AML-193 (cell line): ENCODE measurements at places on chromosomes 7 and 10.

DNA sequence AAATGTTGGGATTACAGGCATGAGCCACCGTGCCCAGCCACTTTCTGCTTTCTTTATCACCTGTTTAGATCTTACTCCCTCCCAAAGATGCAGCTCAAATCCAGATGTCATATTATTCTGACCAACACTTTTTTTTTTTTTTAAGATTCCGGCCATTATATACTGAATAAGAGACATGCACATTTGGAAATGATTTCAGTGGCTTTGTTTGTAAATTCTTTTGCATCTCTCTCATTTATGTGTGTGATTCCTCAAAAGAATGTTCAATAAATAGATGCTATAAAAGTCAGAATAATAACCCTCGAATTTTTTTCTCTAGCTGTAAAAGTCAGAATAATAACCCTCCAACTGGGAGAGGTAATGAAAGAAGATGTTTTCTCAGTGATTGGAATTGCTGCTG is 25.4 kb downstream of the HECW1 start:
- no peak for DNase-seq

DNA sequence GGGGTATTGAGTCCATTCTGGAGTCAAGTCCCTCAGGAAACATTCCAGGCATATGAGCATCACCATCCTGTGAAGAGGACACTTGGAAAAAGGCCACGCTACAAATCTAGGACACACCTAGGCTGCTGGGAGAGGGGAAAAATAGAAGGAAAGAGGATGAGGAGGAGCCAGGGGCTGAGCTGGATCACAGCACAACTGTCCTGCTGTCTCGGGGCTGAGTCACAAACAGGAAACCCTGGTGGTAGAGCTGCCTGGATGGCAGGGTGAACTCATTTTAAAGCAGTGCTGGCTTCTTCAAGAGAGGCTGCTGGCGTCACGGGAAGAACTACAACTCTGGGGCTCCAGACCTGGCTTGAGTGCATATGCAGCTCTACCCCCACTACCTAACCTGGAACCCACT is 151.5 kb downstream of the RNF216 start:
- no peak for DNase-seq

- no peak for DNase-seq
These were observed 175.3 kb upstream of the TMEM229A start for GRCh38 chr7:124208173-124208572.

DNA sequence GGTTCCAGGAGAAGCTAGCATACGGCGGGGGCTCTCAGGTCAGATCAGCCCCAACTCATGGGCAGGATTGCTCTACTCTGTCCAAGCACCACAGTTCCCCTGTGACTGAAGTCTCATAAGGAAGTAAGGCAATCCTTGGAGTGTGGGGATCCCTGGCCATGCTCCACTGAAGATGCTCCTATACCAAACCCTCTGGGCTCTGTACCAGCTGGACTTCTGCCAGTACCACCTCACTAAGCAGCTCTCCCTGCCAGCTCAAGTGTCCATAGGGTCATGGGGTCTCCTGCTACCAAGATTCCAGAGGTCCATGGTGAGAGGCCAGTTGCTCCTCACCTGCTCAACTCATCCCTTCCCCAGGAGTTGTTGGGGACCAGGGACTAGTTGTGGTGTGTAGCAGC is 355.7 kb upstream of the STEAP1 start:
- DNase-seq = no peak

GRCh38 chr10:124904796-124905195 is 37.1 kb upstream of the ZRANB1 start:
- DNase-seq = no peak

GRCh38 chr10:42783181-42783549 is 570 bp downstream of the BMS1 start:
- DNase-seq = no peak

- no peak for DNase-seq
These were observed 98.7 kb downstream of the TCERG1L start for GRCh38 chr10:131212763-131213325.

DNA sequence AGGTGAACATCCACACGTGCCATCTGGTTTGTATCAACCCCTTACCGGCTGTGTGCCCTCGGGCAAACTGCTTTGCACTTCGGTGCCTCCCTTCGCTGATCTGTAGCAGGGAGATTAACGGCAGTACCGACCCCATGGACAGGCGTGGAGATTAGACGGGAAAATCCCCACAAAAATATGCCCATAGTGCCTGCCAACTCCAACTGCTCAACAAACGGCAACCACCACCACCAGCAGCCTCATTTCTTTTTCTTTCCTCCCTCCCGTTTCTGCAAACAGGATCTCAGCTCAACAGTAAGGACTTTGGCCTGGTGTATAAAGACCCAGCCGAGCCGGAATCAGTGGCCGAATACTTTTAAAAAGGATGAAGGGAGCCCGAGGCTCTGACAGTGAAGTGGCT is 31.0 kb downstream of the CHST15 start:
- no peak for DNase-seq

- DNase-seq = no peak
These were observed 15.7 kb downstream of the KDM7A start for GRCh38 chr7:140161047-140161446.

DNA sequence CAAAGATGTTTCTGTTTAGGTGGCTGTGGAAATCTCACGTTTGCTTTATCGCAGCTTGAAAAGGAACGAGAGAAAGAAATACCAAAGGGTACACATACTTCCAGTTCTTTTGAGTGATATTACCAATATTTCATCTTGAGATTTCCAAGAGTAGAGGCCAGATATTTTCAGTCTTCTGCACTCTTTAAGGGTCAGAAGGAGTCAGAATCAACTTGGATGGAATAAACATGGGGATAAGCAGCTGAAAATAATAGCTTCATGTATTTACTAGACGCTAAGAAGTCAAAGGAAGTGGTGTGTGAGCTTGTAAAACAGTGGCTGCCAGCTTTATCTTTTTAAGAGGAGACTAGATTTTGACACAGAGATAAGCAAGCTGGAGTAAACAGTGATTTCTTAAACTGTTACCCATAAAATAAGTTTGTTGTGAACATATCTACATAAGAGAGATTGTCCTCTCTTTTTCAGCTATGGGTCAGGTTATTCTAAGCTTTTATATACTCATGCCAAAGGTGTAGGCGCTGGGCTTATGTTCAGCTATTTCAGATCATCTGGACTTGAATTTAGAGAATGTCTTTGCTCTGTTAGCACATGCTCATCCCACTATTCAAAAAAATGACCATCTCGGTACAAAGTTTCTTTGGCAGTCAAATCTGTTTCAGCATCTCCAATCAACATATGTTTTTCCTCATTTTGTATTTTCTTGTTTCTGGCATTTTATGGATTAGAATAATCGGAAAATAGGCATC is 170.8 kb upstream of the TCF7L2 start:
- DNase-seq = no peak

- DNase-seq = no peak
These were observed 241.7 kb upstream of the AOAH start for GRCh38 chr7:36966039-36966438.

DNA sequence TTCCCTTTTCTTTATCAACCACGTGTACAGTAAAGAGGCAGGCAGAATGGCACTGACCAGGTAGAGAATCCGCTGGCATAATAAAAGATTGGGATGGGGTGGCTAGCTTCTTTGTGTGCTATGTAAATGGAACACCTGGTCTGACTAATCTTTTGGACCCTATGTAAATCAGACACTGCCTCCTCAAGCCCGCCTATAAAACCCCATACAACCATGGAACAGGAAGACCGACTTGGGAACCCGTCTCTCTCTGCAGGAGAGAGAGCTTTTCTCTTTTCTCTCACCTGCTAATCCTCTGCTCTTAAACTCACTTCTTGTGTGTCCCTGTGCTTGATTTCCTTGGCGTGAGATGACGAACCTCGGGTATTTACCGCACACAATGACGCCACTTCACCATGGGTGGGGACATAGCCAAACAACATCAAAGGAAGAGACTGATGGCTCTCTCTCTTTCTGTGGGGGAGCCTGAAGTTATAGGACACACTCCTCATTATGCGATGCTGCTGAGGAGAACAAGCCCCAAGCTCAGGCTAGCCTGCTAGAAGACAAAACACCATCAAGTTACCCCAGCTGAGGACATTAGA is 94.2 kb downstream of the ARL5B start:
- no peak for DNase-seq

DNA sequence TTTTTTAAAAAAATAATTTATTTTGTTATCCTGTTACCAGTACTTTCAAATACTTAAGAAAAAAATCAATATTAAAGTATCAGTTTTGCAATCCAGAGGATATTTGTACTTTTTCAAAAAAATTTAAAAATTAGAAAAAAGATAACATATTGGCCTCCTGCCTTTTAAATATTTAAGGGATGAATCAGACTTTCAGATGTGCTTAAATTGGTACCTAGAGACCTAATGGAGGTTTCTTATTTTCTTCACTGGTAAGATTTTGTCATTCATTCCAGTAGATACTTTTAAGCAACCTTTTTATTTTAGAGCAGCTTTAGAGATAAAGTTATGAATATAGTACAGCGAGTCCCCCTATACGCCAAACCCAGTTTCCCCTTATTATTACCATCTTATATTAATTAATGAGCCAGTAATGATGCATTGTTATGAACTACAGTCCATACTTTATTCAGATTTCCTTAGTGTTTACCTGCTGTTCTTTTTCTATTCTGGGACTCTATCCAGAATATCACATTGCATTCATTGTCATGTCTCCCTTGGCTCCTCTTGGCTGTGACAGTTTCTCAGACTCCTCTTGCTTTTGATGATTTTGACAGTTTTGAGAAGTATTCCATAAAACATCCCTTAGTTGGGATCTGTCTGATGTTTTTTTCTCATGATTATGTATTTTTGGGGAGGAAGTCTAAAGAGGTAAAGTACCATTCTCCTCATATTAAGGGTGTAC is 34.2 kb downstream of the BICC1 start:
- DNase-seq = no peak

DNA sequence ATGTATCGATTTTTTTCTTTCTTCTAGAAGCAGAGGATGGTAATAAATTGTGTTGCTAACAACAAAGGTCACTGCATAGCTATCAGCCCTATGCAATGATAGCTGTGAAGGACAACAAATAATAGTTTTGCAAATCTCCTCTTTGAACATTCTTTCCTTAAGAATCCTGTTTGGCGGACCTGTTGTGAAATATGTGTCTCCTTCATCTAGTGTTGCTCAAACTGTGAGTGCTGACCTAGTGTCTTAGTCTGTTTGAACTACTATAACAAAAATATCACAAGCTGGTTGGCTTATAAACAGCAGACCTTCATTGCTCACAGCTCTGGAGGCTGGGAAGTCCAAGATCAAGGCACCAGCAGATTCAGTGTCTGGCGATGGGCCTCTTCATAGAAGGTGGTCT is 53.7 kb downstream of the CAV1 start:
- no peak for DNase-seq
